Cortex of kidney (tissue), 1 donor: ENCODE measurements at places on chromosomes 7 and 10.

- DNase-seq = no peak
Observed at GRCh38 chr7:143295870-143296269, 7.7 kb downstream of the CASP2 start.

DNA sequence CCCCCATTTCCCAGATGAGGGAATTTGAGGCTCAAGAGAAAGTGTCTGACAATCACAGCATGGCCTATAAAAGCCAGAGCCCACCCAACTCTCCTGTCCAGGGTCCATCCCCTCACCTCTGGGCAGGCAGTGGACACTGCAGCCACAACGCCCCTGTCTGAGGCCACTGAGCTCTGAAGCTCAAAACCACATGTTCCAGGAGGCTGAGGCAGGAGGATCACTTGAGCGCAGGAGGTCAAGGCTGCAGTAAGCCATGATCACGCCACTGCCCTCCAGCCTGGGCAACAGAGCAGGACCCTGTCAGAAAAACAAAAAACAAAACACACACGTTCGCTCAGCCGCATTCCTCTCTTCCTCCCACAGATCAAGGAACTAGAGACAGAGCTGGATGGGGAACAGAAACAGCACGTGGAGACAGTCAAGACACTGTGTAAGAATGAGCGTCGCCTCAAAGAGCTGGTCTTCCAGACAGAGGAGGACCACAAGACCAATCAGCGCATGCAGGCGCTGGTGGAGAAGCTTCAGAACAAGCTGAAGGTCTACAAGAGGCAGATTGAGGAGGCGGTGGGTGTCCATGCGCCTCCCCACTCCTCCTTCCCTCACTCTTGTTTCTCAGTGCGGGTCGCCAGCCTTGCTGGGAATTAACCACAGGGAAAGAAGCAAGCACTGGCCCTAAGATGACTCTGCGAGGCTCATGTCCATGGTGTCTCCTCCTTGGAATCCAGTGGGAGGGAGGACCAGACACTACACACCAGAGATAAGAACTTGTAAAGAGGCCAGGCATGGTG, 20.0 kb upstream of the ARPC1A start:
- DNase-seq = no peak

DNA sequence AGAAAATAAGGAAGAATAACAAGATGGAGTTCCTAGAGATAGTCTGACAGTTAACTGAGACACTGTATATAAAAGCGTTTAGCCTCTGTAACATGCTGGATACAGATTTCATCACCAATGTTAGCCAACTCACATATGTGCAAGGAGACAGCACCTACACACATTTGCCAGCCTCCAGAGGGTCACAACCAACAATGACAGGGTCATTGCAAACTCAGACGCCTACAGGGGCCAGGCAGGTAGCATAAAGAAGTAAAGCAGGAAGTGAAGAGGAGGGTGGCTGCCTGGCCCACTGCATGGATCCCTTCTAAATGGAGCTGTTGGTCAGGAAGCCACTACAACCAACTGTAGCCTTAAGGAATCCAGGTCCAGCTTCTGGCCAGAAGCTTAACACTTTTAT, 50.4 kb downstream of the NRAP start:
- DNase-seq = no peak

GRCh38 chr10:112351146-112351545, 22.8 kb upstream of the ACSL5 start:
- DNase-seq = no peak

- DNase-seq = no peak
Observed at GRCh38 chr10:102515724-102516123, 12.0 kb downstream of the SUFU start.

DNA sequence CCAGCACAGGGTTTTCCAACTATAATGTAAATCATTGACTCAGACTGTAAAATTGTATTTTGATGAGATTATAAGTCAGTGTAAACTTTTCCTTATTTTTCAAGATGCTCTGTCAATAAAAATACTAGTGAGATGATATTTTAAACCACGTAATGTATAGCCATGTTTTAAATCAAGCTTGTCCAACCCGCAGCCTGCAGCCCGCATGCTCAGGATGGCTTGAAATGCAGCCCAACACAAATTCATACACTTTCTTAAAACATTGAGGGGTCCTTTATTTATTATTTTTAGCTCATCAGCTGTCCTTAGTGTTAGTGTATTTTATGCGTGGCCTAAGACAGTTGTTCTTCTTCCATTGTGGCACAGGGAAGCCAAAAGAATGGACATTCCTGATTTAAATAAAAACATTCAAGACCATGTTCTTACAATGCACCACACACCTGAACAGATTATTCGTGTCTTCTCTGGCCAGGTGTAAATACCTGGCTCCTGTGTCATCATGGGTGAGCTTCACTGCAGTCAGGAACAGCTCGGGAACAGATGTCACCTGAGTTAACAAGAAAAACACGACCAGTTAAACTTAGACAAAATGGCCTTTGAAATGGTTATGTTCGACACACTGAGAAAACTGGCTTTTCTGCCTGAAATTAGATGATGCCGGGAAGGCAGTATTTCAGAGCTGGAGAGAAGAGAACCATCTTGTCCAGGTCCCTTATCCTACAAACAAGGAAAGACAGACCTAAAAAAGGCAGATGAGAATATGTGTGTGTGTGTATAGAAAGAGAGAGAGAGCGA, 5.9 kb downstream of the PITRM1 start:
- no peak for DNase-seq

- no peak for DNase-seq
Observed at GRCh38 chr10:51867956-51868355, 168.6 kb upstream of the CSTF2T start.

DNA sequence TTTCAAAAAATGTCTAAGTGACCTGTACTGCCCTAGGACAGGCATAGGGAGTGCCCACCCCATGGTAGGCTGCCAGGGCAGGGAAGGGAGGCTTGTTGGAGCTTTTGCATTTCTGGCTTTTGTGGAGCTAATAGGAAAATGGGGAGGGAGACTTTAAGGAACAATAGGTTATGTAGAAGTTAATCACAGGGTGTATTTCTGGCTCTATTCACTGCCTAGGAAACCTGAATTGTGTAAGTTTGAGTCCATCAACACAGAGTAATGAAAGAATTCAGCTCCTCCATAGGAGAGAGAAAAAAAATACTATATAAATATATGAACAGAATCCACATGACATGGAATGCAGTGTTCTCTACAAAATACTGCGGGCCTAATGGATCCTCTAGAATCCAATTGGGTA, 661.5 kb downstream of the KCNMA1 start:
- DNase-seq = no peak

DNA sequence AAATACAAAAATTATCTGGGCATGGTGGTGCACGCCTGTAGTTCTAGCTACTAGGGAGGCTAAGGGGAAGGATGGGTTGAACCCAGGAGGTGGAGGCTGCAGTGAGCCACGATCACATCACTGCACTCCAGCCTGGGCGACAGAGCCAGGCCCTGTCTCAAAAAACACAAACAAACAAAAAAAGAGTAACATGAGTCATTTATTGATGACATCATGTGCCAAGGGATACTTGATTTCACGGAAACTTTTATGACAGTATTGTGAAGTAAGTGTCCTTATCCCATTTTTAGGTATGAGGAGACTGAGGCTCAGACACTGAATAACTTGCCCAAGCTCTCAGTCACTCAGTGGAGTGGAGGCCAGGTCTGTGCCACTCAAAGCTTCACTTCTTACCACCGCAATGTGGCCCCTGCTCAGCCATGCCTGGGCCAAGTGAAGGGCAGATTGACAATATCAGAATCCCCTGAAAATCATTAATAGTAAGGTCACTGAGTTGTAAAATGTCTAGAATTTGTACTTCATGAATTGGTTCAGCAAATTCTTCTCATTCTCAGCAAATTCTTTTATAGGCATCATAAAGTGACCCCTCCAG, 36.5 kb downstream of the EMX2 start:
- no peak for DNase-seq

DNA sequence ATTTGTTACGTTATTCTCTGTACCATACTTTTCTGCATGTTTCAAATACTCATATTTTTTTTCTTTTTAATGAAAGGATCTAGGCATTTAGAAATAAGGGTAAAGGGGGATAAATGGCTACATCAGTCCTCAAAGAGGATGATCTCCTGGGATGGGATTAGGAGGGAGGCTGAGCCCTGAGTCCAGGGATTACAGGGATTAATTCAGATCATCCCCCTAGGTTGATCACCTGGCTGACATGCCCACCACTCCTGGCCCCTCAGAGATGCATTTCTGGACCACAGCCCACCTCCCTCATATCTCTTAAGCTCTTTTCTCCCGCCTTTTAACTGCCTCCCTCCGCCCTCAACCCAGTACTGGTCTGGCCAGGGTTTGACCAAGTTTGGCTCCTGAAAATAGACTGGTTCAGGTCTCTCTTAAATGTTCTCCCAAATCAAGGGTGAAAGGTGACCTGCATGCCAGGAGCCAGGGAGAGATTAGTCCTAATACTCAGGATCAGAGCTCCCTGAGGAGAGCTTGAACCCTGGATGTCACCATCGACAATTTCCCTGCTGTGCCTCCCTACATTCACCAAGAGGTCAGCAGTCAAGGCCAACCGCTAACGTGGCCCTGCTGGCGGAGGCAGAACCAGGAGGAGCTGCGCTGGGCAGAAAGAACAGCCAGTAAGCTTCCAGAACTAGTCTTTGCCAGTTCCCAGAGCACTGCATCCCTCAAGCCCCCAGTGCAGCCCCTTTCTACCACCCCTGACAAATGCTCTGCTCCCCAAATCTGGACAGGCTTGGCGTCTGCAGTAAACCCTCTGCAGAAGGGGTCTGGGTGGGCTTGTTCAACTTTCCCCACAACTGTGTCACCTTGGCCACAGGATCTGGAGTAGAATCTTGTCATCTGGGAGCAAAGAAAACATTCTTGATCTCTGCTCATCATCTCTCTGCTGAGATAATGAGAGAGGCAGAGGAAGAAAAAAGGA, 3.0 kb upstream of the CCDC136 start:
- DNase-seq = no peak

GRCh38 chr7:147535701-147536111, 1054.9 kb upstream of the C7orf33 start:
- DNase-seq = no peak

DNA sequence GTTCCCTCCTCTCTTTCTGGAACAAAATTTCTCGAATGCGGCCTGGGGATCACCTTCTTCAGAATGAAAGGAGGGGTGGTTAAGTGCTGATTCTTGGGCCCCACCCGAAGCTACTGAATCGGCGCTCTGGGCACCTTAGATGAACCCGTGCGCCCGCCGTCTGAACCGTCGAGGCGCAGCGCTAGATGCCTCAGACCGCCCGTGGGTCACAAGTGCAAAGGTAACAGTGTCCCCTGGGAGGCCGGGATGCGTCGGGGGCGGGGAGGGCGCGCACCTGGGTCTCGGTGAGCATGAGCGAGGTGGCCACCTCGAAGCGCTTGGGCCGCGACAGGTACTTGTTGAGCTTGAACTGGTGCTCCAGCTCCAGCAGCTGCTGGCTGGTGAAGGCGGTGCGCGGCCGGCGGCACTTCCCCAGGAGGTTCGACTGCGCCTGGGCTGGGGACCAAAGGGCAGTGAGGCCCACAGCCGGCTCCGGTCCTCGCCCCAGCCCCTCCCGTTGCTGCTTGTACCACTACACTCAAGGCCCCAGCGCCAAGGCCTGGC, 4.2 kb downstream of the MNX1 start:
- DNase-seq = no peak

DNA sequence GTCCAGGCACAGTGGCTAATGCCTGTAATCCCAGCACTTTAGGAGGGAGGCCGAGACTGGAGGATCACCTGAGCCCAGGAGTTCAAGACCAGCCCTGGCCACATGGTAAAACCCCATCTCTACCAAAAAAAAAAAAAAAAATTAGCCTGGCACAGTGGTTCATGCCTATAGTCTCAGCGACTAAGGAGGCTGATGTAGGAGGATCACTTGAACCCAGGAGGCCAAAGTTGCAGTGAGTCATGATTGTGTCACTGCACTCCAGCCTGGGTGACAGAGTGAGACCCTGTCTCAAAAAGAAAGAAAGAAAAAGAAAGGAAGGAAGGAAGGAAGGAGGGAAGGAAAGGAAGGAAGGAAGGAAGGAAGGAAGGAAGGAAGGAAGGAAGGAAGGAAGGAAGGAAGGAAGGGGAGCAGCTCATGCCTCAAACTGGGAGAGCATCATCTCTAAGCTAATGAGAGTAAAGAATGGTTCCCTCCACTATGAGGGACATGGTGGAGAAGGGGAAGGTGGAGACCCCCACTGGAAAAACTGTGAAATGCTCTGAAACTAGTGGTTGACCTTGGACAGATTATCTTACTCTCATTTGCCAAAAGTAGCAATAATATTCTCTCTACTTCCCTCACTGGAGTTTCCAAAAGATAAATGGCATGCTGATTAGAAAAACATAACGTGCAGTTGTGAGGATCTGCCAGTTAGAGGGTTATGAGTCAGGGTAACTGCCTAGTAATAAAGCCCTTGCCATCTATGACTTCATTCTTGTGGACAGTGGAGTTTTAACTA, 16.8 kb downstream of the GIMAP5 start:
- DNase-seq = no peak

DNA sequence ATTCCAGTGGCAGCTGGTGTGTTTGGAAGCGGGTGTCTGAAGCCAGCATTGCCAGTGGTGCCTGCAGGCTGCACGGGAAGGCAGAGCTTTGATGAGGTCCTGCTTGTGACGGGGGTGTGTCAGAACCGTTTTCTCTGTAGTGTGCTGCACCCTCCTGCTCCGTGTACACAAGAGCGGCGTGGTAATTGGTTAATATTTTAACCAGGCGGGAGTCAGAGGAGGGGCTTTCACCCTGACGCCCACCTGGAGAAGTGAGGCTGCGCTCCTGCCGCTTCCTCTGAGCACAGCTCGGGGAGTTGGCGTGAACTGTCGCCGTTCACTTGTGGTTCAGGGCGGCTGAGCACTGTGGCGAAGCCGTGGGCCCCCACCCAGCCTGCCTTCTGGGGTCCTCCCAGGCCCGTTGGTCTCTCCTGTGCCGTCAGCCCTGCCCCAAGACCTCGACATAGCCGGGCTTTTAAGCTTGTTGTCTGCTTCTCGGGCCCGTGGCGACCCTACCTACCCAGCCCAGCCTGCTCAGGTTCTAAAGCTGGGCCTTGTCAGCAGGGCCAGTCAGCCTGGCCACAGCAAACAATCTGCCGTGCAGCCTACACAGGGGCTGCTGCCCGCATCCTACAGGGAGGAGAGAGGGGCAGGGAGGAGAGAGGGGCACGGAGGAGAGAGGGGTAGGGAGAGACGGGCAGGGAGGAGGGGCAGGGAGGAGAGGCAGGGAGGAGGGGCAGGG, 11.6 kb downstream of the NKX6-2 start:
- no peak for DNase-seq

DNA sequence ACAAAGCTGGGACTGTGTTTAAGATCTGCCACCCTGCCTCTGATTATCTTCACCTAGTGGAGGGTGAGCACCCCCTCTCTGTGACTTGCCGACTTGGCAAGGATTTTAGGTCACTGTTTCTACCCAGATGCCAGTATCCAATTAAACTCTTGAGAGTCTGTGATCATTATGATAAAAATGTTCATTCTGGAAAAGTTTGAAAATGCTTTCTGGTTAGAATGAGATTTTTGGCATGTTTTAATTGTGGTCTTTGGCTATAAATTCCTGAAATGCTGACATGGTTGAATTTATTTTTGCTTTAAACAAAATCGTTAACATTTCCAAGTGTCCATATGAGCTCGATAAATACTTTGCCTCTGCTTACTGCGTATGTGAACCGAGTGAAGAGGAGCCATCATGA, 221.4 kb downstream of the BICC1 start:
- no peak for DNase-seq

- no peak for DNase-seq
Observed at GRCh38 chr10:112614072-112614471, 167.1 kb downstream of the VTI1A start.

GRCh38 chr7:55574051-55574717, 1.9 kb upstream of the VOPP1 start:
- no peak for DNase-seq

GRCh38 chr7:131564640-131565039, 8.2 kb upstream of the PODXL start:
- no peak for DNase-seq

GRCh38 chr7:35280902-35281301, 27.0 kb upstream of the TBX20 start:
- no peak for DNase-seq
